Right ventricle myocardium inferior (tissue), 1 donor: ENCODE measurements at places on chromosomes 6 and 20. TPM values are rescaled to one million over a fixed set of nuclear protein-coding genes. Genes with fewer than 3 reads are reported as not detected.

DNA sequence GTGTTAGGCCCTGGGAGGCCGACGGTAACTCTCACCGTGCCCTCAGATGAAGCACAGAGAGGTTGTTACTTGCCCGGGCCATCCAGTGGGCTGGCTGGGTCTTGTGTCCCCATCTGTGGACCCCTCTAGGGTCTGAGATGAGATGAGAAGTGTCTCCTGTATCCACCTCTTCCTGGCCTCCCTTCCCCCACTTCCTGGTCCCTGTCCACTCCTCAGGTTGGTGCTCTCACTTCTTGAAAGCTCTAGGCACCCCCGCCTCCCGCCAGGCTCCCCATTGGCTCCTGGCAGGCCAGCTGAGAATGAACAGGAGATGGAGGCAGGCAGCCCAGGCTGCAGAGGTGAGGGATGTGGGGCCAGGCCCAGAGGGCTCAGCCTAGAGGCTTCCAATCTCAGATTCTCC is 1.5 kb downstream of the MMP24OS start:
- DNase-seq, result no peak

DNA sequence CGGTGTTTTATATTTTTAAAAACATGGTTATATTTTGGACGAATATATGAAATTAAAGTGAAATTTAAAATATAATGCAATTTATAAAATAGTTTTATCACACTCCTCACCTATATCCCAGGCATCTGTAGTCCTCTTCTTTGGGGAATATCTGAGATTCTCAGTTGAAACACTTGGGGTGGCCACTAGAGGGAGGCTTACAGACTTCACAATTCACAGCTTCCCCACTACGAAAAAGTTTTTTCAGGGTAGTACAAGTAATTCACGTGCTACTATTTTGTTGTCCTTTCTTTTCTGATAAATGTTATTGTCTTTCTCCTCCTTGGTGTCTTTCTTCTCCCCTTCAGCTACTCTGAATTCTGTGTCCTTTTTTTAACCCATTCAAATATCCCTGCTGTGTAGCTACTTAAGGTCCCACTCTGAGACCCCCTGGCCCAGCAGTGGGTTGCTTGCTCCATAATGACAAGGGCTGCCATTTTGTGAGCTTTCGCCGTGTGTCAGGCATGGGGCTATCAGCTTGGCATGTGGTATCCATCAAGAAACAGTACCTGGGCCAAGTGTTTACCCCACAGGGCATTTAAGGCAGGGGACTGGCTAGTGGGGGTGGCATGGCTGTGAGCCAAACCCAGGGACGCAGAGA is 43.6 kb upstream of the PHACTR3 start:
- no peak for DNase-seq

DNA sequence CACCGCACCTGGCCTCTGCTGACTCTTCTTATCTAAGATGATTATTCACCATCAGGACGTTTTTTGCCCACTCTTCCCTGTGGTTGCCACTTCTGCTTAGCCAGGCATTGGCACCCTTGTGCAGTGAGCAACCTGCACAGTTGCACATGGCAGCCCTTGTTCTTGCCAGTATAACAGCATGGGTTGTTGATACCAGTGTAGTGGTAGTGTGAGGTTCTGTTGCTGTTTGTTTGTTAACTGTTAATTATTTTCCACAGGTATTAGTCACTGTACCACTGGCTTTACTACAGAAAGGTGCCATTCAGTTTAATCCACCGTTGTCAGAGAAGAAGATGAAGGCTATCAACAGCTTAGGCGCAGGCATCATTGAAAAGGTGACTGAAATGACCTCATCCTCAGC is 52.1 kb downstream of the DEK start:
- no peak for DNase-seq

DNA sequence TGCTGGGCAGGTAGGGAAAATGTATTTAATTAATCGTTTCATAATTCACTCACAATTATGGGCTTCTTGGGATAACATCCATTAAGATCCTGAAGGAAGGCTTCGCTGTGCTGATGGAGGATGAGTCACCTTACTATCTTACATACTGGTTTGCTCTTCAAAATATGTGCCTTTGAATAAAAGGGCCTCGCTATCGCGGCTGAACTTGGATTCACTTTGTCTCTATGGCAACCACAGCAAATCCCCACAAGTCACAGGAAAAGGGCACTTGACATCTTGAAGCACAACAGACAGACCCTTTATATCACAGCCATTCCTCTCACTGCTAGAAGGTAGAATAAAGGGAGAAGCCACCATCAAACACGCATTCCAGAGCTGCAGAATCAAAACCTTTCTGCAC is 141.3 kb upstream of the MYLIP start:
- no peak for DNase-seq

DNA sequence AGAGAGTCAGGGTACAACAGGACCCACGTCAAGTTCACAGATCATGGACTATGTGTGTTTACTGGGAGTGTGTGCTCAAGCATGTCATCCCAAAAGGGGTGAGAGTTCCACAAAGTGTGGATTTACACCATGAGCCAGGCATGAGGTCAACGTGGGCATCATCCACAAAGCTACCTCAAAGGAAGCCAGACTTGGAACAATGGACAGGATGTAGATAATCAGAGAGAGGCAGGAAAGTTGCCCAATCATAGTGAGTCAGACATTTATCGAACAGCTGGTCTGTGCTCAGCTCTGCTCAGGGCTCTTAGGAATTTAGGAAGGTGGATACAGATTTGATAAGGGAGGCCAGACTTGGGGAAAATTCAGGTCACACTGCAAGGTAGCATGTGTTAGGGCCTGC is 317.2 kb upstream of the CDYL start:
- DNase-seq, result no peak

- DNase-seq, result no peak
These were observed 41.7 kb upstream of the NXT1 start for GRCh38 chr20:23308908-23309307.

DNA sequence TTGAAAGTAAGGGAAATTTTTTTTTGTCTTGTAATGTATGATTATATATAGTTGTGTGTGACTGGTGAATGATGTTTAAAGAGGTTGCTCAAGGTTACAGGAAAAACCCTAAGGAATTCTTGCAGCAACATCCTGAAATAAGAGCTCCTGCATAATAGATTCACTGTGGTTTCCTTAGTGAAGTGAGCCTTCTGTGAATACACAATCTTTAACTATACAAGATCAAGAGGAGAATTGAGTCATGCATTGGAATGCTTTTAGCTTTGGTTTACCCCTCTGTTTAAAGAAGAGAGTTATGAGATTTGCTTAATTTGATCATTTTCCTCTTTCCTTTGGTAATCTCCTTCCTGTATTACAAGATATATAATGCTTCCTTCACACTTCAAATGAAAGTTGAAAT is 141.6 kb upstream of the EYA4 start:
- no peak for DNase-seq

DNA sequence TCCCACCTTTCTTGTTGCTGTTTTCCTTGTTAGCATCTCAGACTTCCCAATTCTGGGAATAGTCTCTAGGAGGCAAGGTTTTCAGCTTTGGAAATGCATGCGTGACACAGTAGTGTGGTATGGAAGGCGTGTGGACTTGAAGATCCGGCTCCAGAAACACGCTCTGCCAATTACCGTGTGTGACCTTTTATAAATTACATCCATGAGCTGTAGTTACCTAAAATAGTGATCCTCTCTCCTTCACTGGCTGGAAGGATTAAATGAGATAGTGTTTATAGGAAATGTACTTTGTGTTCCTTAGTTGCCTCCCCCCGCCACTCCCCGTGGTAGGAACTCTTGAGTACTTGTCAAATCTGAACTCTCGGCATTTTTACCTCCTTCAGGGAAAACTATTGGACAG is 13.0 kb downstream of the E2F3 start:
- DNase-seq, result no peak

- no peak for DNase-seq
These were observed 207.6 kb upstream of the DEFB112 start for GRCh38 chr6:50257322-50257721.

DNA sequence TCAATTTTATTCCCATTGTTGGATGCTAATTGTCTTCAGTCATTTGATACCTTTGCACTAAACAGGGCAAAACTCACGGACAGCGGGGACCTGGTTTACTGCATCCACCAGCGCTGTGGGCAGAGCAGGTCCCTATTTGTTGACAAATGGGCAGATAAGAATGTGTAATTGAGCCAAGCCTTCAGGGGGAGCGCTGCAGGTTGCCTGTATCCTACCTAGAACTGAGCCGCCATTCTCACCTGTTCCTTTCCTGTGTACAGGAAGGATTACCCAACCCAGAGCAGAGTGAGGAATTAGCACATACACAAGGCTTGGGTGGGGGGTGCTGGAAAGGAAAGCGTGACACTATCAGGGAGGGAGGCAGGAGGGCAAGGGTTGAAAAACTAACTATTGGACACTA is 89.1 kb upstream of the FOXA2 start:
- no peak for DNase-seq

- no peak for DNase-seq
These were observed 159.4 kb downstream of the SIM1 start for GRCh38 chr6:100305209-100305869.

- DNase-seq, result no peak
These were observed 382.7 kb downstream of the UTRN start for GRCh38 chr6:144667532-144668503.

- DNase-seq, result no peak
These were observed 90.9 kb upstream of the INSM1 start for GRCh38 chr20:20276811-20277530.

Gene C2
- 8.9 TPM for total RNA-seq

Gene SLC12A5
- total RNA-seq, result not detected

Gene BMP2
- total RNA-seq, result 2.3 TPM

Gene DNAH8
- not detected for total RNA-seq

Gene RNF182
- total RNA-seq, result not detected

Gene GSS
- total RNA-seq, result 17.6 TPM
